Astrocyte of the spinal cord (primary cell): ENCODE measurements at places on chromosomes 5 and 9.

GRCh38 chr5:73897893-73898292 lies 271.9 kb downstream of the ARHGEF28 start:
- no peak for DNase-seq

DNA sequence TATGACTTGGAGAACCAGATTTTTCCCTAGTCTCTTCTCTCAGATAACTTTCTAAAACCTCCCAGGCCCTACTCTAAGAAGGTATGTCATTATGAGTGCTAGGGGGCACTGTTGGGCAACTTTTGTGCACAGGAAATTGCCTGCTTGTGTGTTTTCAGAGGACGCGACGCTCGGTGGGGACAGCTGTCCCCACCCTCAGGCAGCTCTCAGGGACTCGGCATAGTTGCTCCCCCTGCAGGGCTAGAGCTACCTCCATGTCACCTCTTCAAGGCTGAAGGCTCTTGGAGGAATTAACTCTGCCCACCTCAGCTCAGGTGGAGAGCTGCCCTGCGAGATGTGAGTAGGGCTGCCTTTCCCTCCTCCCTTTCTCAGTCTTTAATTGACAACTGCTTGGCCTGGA lies 10.2 kb upstream of the TIFAB start:
- peak; percentile 37 for DNase-seq

GRCh38 chr9:116687754-116688135 lies 640 bp downstream of the TRIM32 start:
- no peak for DNase-seq

- no peak for DNase-seq
Measured at GRCh38 chr9:89835666-89836065, 230.9 kb downstream of the GADD45G start.

- DNase-seq: no peak
Measured at GRCh38 chr5:59102437-59102836, 519.6 kb downstream of the RAB3C start.

DNA sequence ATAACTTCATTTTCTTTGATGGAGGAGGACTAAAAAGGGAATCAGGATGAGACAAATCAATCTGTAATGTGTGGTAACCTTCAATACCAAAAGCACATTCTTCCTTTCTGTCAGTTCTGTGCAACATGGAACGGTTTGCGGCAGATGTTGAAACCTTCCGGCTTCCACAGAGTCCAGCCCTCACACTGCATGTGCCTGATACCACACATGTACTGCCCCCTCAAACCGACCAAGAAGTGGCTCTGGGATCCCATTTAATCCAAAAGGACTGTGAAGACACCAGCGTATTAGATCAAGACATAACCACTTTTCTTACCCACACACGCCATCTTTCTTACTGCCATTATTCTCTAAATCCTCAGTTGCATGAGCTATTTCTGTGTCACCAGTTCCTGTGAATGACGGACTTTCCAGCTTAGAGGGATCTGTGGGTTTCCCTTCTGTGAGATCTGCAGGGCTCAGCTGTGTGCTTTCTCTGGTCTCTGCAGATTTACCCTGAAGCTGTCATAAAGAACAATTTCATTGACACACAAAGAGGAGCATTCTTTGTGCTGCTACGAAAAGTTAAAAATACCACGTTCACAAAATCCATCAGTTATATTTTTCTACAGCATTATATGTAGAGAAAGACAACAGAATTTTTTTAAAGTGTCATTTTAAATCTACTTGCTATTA lies 25.8 kb downstream of the NSUN2 start:
- no peak for DNase-seq

DNA sequence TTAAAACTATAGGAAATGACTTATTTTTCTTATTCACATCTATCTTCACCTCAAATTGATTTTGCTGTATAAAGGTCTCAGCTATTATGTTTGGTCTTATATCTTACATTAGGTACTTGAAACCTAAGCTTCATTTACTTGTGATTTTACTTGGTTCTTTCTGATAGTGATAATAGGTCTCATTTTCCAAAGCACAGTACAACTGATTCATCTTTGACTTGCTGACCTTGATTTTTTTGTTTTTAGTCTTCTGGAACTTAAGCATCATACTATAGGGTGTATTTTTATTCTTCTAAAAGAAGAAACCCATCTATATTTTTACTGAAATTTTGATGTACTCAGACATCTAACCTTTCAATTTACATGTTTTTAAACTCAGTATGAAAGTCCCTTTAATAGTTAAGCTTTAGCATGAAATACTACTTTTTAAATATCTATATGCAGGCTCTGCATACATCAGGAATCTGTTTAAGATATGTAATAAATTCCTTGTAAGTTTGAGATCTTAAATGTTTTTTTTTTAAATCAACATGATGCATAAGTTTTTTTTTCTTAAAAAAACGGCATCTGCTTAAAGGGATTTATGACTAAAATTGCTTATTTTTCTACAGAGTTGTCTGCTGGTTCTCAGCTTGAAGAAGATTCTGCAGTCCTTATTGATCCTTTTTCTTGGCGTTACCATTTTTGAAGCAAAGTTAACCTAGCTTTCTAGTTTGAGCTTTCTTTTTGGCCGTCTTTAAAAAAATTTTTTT lies 13.3 kb downstream of the MATR3 start:
- DNase-seq: no peak

DNA sequence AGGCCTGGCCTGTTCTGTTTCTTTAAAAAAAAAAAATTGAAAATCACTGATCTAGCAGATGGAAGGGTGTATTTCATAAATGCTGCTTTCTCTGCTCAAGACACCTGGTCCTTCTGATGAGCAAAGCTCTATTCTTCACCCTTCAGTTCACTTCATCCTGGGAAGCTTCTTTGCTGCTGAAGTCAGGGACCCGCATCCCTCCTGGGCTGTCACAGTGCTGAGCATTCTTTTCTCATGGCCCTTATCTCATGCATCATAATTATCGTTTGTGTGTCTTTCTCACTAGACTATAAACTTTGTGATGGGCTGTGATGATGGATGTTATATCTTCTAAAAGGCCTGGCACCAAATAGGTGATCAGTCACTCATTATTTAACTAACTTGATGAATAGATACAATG lies 461.0 kb downstream of the GADD45G start:
- no peak for DNase-seq

DNA sequence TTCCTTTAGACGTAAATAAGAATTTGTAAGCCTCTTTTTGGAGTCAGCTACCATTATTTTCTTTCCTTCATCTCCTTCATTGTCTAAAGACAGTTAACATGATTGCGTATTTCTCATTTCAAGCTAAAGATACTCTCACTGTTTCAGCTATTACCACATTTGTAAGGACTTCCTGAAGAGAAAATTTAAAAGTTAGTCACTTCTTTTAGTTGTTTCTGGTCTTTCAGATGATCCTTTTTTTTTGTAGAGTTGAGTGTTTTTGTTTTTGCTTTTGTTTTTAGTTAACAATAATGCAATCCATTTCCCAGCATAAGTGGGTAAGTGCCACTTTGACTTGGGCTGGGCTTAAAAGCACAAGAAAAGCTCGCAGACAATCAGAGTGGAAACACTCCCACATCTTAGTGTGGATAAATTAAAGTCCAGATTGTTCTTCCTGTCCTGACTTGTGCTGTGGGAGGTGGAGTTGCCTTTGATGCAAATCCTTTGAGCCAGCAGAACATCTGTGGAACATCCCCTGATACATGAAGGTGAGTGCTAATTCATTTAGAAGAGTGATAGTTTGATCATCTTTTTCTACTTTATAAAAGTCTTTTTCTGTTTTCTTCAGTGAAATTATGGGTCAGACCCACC lies 2.0 kb downstream of the IL31RA start:
- DNase-seq: peak; percentile 14

- DNase-seq: no peak
Measured at GRCh38 chr5:134902071-134902801, 2.7 kb upstream of the PCBD2 start.

DNA sequence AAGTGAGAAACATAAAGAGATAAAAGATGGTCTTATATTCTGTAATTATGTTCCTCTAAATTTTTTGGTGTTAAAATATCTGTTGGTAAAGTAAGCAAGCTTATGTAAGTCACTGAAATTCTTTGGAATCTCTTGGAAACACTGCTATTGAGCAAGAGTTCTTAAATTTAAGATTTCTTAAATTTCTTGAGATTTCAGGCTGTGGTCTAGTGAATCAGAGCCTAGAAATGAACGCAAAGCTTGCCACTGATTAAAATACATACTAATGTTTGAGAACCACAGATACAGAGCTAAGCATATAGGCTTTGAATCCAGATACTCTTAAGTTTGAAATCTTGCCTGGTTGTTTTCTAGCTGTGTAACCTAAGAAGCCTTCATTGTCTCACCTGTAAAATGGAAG lies 133.4 kb downstream of the TRPM3 start:
- DNase-seq: peak; percentile 56

- DNase-seq: no peak
Measured at GRCh38 chr5:140327589-140327988, 18.8 kb downstream of the HBEGF start.

- no peak for DNase-seq
Measured at GRCh38 chr9:115815786-115816185, 337.8 kb upstream of the PAPPA start.

GRCh38 chr9:134213881-134214341 lies 49.5 kb upstream of the RNU6ATAC start:
- no peak for DNase-seq

DNA sequence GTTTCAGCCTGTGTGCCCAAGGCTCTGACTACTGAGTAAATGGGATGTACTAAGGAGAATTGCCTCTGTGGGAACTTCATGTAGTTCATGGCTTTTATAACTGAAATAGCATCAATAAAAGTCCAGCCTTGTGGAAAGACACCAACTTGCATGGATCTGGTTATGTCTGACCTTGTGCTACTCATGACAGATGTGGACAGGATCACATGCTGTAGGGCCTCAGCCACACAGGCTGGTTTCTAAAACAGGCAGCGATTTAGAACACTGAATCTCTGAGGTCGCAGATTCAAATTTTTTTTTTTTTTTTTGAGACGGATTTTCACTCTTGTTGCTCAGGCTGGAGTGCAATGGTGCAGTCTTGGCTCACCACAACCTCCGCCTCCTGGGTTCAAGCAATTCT lies 66.5 kb upstream of the SPIN1 start:
- DNase-seq: no peak

- DNase-seq: no peak
Measured at GRCh38 chr9:129023908-129024233, 4.3 kb downstream of the SH3GLB2 start.

DNA sequence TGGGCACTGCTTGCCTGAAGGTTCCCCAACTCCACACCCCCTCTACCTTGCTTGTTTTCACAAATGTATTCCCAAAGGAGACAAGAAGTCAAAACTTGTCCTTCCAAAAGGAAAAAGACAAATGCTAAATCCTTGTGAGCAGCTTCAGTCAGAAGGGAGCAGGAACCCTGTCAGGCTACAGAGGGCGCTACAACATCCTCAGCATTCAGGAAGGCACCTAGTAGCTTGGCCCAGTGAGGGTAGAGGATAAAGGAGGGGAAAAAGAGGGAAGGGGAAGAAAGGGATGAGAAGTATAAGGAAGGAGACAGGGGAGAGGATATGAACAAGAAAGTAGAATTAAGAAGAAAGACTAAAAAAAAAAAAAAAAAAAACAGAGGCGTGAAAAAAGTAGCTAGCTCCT lies 97.5 kb downstream of the MLLT3 start:
- DNase-seq: no peak

GRCh38 chr9:133945977-133946753 lies 46.0 kb downstream of the VAV2 start:
- no peak for DNase-seq

DNA sequence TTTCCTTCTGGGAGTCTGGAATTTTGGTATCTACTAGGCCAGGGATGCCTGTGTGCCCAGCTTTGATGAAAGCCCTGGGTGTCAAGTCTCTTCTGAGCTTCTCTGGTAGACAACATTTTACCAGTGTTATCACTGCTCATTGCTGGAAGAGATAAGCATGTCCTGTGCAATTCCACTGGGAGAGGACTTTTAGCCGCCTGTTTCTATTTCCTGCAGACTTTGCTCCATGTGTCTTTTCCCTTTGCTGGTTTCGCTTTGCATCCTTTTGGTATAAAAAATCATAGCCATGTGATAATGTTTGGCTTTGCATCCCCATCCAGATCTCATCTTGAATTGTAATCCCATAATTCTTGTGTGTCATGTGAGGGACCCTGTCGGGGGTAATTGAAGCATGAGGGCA lies 163.2 kb downstream of the SLC28A3 start:
- DNase-seq: no peak

GRCh38 chr5:91865915-91866314 lies 482.8 kb upstream of the ARRDC3 start:
- no peak for DNase-seq

DNA sequence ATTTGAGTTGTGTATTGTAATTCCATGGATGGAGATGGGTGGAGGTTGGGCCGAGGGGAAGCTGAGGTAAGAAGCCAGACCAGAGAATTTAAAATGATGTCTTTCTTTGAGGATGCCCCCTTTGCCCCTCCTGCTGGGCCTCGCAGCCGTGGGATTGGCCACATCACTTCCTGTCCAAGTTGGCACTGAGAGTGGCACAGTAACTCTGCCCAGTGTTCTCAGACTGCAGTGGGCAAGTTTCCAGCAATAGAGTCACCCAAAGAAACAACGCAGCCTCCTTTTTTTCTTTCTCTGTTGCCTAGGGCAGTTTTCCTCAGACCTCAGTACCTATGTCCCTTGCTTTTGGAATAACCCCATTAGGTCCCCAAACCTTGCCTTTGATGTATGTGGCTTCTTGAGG lies 306.6 kb upstream of the DMRT1 start:
- no peak for DNase-seq

- DNase-seq: no peak
Measured at GRCh38 chr9:78311886-78312524, 15.1 kb downstream of the PSAT1 start.

DNA sequence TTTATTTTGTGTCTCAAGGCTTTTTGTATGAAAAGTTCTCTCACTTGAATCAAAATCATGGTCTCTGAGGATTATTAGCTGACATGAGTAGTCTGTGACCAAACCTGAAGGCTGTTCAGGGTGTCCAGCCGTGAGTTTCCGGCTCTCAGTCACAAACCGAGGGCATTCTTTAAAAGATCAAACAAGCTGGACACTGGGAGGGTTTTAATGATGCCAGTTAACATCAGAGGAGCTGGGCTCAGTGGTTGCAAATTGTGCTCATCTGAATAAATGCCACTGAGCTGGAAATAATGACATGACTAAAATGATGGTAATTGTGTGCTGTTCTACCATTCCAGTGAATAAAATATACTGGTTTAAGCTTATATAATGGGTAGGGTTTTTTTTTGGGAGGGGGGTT lies 153.1 kb downstream of the FOCAD start:
- no peak for DNase-seq

- DNase-seq: no peak
Measured at GRCh38 chr5:78574131-78574673, 74.4 kb downstream of the LHFPL2 start.
